GM04503 (cell line): ENCODE measurements at places on chromosomes 2 and 18.

DNA sequence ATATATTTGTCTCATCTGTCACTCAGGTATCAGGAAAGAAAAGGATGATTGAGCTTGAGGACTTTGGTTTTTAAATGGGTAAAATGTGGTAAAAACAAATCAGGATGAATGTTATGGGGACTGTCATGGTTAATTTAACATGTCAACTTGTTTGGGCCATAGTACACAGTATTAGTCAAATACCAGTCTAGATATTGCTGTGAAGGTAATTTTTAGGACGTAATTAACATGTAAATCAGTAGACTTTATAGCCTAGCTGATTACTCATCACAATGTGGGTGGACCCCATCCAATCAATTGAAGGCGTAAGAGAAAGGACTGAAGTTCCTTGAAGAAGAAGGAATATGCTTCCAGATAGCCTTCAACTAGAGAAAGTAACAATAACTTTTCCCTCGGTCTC lies 275.7 kb upstream of the ZNF804A start:
- no peak for DNase-seq

GRCh38 chr2:156456616-156457015 lies 20.4 kb downstream of the GPD2 start:
- DNase-seq, result no peak

DNA sequence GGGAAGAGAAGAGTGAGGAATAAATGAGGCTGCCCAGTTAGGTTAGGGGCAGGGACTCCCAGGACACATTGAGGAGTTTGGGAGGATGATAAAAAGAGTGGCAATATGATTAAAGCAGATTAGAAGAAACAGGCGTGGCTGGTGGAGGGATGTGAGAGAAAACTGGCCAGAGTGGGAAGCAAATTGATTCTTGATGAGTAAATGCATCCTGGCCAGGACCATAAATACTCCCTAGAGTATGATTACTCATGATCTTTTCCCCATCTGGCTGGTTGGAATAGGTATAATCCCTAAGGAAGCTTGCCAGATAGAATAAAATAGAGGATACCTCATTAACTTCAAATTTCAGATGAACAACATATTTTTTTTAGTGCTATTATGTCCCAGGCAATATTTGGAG lies 21.5 kb upstream of the DAW1 start:
- DNase-seq, result peak; percentile 16

DNA sequence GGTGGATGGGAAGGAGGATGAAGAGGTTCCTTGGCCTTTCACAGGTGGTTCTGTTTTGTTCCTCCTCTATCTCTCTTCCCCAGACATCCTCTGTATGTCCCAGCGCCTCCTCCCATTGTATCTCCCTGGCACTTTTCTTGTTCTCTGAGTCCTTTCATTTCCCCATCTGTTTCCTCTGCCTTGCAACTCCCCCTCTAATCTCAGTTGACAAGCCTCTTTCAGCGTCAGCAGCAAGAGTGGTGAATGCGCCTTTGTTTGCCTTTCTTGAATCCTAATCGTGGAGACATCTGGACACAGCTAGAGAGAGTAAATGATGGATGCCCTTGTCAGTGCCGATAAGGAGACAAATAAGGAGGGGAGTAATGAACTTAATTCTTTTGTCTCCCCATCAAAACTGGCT lies 167.0 kb downstream of the NDUFA10 start:
- no peak for DNase-seq

GRCh38 chr2:80166483-80167171 lies 137.9 kb downstream of the LRRTM1 start:
- no peak for DNase-seq

DNA sequence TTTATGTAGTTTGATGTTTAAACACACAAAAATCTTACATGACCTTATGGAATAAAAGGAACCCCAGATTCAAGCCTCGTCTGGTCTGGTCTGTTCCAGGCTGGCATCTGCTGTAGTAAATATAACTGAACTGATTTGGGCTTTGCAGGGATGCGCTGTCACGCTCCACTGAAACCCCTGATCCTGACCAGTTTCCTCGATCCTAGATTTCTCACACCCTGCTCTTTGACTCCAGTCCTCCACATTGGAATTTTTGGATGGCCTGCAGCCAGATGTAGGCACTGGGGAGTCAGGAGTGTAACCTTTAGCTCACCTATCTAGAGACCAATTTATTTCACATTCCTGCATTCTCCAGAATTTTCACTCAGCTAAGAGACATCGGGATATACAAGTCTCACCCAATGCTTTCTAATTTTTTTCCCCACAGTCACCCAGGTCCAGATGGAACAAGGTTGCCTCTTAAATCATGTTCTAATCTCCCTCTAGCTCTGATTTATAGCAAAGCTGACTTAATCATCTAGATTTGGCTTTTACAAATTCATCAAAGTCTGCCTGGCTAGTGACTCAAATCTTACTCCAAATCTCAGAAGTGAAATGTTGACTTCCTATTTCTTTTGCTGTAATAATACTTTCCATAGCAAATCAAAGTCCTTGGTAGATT lies 219.6 kb downstream of the CD226 start:
- no peak for DNase-seq

GRCh38 chr18:12750715-12751502 lies 48.1 kb downstream of the PSMG2 start:
- DNase-seq, result no peak

GRCh38 chr2:234448506-234449184 lies 48.2 kb downstream of the ARL4C start:
- no peak for DNase-seq

- DNase-seq, result no peak
Observed at GRCh38 chr18:59129951-59130703, 9.6 kb upstream of the SEC11C start.

GRCh38 chr18:54149078-54149697 lies 75.3 kb downstream of the MBD2 start:
- peak; percentile 92 for DNase-seq

DNA sequence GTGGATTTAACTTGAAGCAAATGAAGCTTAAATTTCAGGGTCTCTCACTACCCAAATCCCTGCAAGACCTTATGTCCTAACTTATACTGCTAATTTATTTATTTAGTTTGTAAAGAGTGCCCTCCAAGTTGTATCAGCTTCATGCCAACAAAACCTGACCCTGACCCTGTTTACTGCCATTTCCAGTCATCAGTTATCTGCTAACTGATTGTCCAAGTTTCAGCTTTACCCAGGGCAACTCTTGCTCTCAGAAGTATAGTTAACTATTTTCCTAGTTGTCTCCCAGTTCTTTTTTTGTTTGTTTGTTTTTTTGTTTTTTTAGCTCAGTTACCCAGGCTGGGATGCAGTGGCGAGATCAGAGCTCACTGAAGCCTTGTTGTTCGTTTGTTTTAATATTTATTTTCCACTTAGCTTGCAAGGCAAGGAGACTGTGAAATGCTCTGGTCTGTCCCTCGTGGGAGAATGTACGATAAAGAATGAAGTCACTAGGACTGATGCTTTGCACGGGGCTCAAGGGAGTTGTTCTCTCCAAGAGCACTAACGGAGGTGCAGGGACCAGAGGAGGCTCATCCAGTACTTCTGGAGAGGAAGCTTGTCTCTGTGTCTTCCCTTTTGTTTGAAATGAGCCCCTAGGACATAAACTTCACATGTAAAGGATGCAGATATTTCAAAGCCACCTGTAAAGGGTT lies 35.3 kb downstream of the MYOM1 start:
- no peak for DNase-seq

DNA sequence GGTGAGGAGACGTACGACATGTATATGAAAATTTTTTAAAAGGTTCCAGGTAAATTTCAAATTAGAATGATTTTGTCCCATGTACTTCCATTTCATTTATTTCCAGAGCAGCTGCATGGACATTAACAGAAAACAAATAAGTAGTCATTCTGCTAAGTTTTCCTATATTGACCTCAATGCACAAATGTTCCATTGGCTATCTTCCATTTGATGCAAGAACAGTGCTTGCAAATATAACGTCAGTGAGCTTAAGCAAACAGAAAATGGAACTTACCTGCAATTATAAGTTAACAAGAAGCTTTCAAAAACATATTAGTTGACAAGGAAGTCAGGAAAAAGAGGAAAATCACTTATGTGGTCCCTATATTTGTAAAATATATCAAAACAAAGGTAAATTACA lies 16.6 kb downstream of the PAIP2B start:
- no peak for DNase-seq

DNA sequence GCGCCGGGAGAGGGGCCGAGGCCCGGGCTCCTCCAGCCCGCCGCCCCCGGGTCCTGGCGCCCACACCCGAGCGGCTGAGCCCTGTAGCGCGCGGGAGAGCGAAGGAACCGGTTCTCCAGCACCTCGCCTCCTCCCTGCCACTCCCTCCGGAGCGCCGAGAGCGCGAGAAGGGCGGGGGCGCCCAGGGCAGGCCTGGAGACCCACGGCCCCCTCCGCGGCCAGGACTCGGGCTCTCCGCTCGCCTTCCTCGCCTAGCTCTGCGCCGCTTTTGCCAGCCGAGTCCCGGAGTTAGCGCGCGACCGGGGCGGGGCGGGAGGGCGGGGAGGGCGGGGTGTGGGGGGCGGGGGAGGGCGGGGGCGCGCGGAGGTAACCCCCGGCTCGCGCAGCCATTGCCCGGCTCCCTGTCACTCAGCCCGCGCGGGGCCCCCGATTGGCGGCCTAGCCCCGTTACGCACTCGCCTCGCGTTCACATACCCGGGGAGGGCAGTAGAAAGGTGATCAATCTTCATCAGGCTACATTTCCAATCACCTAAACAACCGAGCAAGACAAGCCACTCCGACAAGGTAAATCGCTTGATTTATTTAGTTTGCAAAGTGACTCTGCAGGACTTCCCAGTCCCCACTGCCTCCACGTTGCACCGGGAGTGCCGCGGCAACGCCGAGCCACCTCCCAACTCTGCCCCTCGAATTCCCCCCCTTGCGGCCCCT lies at the start of gene OTX1:
TSS of gene OTX1 (plus strand) at position 497 of the 708 bp plus-strand sequence. CDS start 2,161 bp downstream, outside the sequence.
- DNase-seq, result no peak

DNA sequence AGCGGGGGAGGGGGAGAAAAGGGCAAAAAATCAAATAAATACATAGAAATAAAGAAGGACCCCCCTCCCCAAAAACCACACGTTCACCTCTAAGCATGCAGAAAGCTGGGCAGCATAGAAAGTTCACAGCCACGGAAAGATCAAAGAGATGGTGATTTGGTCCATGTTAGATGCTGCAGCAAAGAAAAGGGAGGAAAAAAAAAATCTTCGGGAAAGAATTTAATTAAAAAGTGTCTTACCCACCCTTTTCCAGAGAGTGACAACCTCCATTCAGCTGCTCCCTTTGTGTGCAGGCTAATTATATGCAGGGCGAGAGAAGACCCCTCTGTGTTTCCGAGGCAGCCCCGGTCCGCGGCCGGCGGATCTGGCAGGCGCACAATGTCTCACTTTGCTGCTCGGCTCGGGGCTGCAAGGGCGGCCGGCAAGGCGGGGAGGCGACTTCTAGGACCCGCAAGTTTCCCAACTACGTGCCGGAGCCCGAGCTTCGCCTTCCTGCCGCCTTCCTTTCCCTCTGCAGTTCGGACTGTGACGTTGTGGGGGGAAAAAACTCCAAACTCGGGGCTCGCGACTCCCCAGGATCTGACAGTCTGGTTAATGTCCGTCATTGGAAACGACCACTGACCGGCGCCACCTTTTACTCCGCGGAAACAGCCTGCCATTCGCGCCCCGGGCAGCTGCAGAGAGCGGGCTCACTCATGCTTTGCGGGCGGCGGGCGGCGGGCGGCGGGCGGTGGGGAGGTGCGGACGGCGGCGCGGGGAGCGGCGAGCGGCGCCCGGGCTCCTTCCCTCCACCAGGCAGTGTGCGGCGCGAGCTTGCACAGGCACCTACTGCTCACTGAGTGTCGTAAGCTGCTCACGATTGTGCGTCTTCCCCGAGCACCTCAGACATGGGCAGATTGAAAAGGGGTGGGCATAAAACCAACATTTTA lies at the start of gene LRRTM1:
TSS of gene LRRTM1 (minus strand) at position 844 of the 929 bp plus-strand sequence. CDS start 933 bp downstream, outside the sequence.
- no peak for DNase-seq

GRCh38 chr2:150208689-150209088 lies 278.8 kb downstream of the RND3 start:
- no peak for DNase-seq

- no peak for DNase-seq
Observed at GRCh38 chr2:148515120-148515519, 129.4 kb upstream of the EPC2 start.

- DNase-seq, result no peak
Observed at GRCh38 chr2:150471813-150472510, 15.5 kb downstream of the RND3 start.

DNA sequence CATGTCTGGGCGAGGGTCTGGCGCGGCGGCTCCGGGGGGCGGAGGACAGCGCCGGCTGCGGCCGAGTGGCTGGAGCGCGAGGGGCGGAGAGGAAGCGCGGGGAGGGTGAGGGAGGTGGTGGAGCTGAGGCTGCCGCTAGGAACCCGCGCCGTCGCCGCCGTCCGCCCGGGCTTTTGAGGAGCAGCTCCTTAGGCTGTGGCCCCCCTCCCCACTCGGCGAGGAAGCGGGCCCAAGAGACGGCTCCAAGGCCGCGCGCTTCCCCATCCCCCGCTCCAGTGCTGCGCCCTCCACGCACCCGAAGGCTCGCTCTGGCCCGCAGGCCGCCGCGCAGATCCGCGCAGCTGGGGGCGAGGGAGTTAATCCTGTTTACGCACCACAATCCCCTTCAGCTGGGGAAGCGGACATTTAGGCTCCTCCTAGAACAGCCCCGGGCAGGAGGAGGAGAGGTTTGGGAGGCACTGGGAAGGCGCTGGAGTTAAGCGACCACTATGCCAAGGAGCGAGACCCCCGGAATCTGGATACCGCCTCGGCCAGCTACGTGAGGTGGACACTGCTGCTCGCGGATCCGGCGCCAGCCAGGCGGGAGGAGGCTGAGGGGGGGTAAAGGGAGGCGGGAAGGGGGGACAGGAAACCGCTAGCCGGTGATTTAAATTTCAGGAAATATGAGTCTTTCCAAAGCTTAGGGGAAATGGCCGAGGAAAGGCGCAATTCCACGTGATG lies at the start of gene CNRIP1:
TSS of gene CNRIP1 (minus strand) at position 552 of the 720 bp plus-strand sequence. CDS start at position 3, 549 bp downstream.
- no peak for DNase-seq

- no peak for DNase-seq
Observed at GRCh38 chr2:19360966-19361321, 2.5 kb upstream of the OSR1 start.

DNA sequence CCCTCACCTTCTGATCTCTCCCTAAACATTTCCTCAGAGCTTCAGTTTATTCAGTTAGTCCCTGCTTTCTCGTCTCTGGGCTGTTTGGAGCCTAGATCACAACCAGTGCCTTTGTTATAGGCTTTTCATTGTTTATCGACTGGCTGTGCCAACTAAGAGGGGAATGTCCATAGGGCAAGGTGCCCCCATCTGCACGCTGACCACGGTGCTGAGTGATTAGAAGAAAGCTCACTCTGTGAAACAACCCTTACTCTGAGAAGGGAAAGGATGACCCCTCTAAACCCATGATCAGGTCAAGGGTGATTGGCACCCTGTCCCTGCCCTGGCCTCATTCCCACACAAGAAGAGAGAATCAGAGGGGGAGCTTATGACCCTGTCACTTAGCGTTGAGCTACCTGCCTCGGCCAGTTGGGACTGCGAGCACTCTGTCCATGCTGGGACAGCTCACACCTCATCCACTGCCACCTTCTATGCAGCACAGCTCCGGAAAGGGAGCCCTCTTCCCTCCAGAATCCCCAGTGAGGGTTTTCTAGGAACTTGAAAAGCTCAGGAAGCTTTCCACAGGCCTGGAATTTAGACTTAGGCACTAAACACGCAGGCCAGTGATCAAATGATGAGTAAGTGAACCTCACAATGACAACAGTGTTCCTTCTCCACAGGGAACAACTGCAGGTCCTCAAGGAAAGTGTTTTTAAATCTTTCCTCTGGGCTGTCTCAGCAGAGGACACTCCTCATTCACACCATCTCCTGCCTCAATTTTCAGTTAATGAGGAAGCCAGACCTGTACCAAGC lies 2.3 kb upstream of the ACTG2 start:
- no peak for DNase-seq

- DNase-seq, result no peak
Observed at GRCh38 chr2:3127710-3128109, 249.9 kb downstream of the EIPR1 start.
